ENCODE measurements at places on chromosomes 5 and 9.

- no peak for DNase-seq
Measured at GRCh38 chr5:1177826-1178528, 23.4 kb upstream of the SLC6A19 start.

GRCh38 chr5:179880848-179881590 lies 22.4 kb upstream of the MRNIP start:
- no peak for DNase-seq

GRCh38 chr5:176844706-176845391 lies 34.5 kb downstream of the UNC5A start:
- no peak for DNase-seq

- DNase-seq, result no peak
Measured at GRCh38 chr5:143338658-143339366, 64.7 kb downstream of the NR3C1 start.

DNA sequence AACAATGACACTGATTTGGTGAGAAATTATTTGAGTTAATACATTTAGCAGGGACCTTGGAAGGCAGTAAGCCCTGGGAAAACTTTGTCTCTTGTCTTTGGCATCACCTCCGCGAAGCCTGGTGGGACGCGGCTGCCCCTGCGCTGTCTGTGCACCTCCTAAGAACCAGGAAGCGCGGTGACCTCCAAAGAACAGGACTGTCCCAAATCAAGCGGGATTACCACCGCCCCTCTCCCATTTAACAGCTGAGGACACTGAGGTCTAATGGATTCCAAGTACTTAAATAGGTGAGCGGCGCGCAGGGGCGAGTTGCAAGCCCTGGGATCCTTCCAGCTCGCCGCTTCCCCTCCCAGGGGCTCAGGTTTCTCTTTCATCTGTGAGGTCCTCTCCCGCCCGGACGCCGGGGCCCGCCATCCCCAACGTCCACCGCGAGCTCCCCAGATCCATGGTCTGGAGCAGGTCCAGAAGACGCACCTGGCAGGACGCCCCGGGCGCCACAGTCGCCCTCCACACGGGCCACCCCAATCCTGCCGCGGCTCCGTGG lies 432 bp downstream of the STARD4 start:
- DNase-seq, result no peak

- DNase-seq, result no peak
Measured at GRCh38 chr9:13268469-13268868, 11.0 kb downstream of the MPDZ start.

DNA sequence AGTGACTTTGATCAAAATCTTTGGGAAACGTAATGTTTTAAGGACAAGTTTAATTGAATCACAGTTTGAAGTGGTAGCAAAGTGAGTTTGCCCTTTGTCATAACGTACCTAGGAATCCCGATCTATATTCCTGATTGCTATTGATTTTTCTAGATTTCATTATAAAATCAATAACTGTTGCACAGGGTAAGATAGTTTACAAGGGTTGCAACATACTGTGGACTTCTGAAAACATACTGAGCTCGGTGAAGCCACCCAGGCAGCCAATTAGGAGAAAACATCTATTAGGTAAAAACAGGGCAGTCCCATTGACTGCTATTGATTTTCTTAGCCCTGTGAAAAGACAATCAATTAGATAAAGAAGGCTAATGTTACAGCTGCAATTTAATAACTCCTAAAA lies 659.9 kb downstream of the ISL1 start:
- no peak for DNase-seq

GRCh38 chr9:110538647-110539041 lies 40.9 kb downstream of the SVEP1 start:
- no peak for DNase-seq

- no peak for DNase-seq
Measured at GRCh38 chr5:6359555-6360322, 18.6 kb downstream of the MED10 start.

DNA sequence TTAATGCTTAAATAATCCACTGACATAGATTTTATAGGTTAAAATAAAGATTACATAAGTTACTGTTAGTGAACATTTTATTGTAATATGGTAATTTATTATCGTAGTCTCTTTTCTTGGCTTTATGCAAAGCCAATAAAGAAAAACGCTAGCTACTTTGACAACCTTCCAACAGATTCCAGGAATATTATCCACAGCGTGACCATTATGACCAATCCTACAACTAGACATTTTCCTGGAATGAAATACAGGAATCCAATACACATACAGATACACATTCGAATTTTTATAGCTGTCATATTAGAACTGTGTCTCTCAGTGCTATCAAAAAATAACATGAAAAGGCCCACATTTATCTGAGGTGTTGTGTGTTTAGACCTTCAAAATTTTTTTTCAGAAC lies 13.1 kb downstream of the RPS23 start:
- DNase-seq, result no peak

- DNase-seq, result peak; percentile 76
Measured at GRCh38 chr9:35690614-35691333, 1.0 kb upstream of the TPM2 start.

- DNase-seq, result peak; percentile 75
Measured at GRCh38 chr5:76402886-76403765, at the start of gene IQGAP2. TSS of gene IQGAP2 (plus strand) at chr5:76403285. CDS start at chr5:76403546, 261 bp downstream.

DNA sequence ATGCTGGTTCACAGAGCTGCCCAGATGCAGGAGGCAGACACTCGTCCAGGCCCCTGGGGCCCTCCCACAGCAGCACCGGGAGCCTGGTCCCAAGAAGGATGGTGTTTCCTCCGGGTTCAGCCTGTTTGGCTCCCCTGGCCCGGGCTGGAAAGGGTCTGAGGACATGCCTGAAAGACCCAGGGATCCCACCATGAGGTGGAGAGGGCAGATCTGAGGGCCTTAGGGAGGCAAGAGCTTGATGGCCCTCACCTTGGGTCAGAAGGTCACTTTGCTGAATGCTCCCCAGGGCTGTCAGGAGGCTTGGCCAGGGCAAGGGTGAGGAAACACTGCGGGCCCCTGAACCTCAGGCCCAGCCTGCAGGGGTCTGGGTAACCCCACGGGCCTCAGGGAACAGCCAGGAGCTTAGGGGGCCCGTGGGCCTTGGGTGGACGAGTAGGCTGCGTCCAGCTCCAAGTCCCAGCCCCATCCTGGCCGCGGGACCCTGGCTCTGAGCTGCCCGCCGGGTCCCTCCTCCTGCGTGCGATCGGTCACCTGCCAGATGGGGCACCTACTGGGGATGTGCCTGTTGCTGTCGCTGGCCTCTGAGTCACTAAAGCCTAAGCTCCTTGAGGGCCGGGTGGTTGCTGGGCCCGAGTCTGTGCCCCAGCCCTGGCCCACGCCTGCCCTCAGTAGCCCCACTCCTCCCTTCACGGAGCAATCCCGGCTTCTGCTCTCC lies 106.2 kb downstream of the ZNF354C start:
- DNase-seq, result no peak

DNA sequence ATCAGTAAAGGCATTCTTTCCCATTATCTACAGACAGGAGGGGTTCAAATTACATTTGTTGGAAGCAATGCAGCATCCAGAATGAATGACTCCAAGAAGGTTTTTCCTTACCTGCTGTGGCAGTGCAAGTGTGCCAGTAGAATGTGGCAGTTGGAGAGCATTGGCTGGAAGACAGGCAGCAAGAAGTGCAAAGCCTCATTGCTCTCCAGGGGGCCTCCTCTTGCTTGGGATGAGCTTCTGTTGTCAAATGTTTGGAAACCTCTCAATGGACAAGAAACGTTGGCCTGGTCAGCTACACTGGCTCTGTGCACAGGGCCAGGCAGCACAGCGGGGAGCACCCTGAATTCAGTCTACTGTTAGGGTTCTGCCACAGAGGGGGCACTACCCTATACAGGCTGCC lies 226.6 kb downstream of the ADCY2 start:
- DNase-seq, result no peak

DNA sequence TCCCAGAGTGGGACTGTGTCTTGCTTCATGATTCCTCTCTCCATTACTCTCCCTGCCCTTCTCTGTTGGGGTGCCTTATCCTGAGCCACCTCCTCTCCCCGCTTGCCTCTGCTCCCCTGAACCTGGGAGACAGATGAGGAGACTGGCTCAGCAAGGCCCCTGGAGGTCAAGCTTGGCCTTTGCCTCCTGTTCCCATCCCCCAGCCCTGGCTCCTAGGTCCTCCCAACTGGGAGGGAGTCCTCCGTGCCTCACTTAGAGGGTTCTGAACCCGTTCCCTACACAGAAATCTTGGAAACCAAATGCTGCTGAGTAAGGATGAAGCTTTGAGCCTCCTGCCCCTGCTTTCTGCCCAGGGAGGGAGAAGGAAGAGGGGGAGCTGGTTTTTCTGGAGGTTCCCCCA lies 9.8 kb upstream of the ENDOG start:
- DNase-seq, result no peak

DNA sequence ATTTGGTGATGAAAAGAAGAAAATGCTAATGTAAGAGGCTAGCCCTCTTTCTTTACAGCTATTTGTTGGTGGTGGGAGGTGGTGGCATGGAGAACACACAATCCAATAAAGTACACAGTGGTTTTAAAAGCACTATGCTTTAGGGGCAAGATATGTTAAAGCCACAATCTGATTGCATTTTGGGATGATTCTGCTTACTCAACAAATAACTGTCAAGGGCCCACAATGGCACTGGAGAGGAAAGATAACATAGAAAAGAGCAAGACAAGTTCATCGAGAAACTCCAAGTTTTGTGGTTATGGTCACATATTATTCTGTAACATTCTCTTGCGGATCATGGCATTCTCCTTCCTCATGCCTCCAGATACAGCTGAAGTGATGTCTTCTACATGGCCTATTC lies 38.8 kb downstream of the OTP start:
- DNase-seq, result no peak

DNA sequence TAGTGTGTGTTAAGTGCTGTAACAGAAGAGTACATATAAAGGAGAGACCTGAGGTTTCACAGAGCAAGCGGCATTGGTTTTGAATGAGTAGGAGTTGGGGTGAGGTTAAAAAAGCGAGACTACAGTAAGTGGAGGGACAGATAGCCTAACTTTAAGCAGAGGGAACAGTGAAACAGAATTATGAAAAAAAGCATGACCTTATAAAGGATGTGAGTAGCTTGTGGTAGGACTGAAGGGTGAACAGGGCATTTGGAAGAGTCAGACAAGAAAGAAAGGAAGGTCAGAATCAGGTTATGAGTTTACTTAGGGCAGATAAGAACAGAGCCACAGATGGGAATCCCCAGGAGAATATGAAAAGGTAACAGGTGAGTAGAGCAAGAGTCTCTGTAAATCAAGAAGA lies 22.5 kb downstream of the MSANTD3 start:
- DNase-seq, result no peak

- no peak for DNase-seq
Measured at GRCh38 chr5:79474367-79475151, 39.4 kb downstream of the HOMER1 start.

GRCh38 chr5:33793836-33794549 lies 97.8 kb downstream of the ADAMTS12 start:
- DNase-seq, result no peak

DNA sequence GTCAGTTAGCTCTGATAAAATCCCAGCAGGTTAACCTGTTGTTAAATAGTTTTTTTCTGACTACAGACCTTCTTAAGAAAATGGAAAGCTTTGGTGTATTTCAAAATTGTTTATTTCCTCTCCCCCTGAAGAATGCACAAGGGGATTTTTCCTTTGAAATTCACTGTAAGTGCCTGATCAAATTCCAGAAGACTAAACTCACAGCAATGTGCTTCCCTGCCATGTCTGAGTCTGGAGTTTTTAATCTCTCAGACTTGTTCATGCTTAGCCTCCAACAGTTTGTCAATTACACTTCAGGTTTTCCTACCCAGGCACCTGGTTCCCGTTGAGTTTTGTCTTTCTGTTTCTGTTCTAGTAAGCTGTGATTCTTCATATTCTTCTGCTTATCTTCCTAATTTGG lies 961.6 kb upstream of the CDH18 start:
- no peak for DNase-seq

DNA sequence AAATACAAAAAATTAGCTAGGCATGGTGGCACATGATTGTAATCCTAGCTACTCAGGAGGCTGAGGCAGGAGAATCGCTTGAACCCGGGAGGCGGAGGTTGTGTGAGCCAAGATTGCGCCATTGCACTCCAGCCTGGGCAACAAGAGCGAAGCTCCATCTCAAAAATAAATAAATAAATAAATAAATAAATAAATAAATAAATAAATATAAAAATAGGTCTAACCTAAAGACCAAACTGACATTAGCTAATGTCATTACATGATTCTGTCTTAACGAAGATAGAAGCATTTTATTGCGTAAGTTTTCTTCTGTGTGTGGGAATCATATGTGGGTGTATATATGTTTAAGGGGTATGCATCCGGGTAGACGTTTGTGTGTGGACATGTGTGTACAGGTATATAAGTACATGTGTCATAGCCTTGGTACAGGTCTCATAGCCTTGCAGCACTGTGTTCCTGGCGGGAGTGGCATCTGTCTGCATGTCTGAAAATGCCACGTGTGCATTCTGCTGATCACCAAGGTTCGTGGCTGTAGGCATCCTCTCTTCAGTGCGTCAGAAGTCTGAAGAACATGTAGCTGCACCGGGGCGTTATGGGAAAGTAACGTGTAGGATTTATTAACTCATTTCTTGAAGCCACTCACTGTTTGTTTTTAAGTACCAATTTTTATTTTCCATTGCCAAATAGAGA lies 298.1 kb downstream of the NR3C1 start:
- DNase-seq, result no peak

- no peak for DNase-seq
Measured at GRCh38 chr5:121681229-121681855, 170.3 kb upstream of the FTMT start.

- DNase-seq, result no peak
Measured at GRCh38 chr5:65434122-65434521, 47.6 kb downstream of the ADAMTS6 start.

GRCh38 chr5:176386491-176386890 lies 1.9 kb downstream of the NOP16 start:
- no peak for DNase-seq

DNA sequence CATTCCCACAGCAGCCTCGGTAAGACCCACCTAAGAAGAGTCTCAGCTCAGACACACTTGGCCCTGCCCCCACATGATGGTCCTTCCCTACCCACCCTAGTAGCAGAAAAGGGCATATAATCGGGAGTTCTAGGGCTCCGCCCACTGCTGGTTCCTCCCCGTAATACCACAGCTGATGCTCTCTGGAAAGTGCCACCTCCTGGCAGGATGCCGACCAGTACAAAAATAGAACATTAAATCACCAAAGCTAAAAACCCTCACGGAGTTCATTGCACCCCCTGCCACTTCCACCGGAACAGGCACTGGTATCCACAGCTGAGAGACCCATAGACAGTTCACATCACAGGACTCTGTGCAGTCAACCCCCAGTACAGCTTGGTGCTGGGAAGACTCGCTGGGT lies 271.3 kb downstream of the KIAA0825 start:
- no peak for DNase-seq

GRCh38 chr9:73146111-73146815 lies 5.4 kb upstream of the ANXA1 start:
- DNase-seq, result no peak

All from mucosa of gallbladder (tissue), 1 donor.